Common myeloid progenitor, CD34-positive (primary cell): ENCODE measurements at places on chromosomes 2 and 18.

DNA sequence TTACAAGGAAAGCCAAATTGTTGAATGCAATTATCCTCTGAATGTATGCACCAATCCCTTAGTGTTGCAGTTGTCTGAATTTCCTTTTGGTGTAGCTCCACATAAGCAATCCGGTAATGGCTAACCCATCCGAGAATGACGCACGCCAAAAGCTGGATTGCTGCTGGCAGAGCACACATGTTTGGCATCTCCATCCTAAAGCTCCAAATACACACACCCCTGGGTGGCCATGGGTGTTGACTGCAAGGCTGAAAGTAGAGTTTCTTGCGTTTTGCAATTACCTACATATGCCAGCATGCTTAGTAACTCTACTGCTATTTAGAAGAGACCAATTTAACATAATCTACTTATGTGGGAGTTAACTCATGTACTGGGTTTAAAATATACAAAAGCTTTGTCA, 53.1 kb downstream of the KCTD1 start:
- no peak for DNase-seq

GRCh38 chr2:20366672-20367116, 16.1 kb upstream of the PUM2 start:
- no peak for DNase-seq

GRCh38 chr2:54469484-54470053, 13.4 kb downstream of the SPTBN1 start:
- DNase-seq: no peak

DNA sequence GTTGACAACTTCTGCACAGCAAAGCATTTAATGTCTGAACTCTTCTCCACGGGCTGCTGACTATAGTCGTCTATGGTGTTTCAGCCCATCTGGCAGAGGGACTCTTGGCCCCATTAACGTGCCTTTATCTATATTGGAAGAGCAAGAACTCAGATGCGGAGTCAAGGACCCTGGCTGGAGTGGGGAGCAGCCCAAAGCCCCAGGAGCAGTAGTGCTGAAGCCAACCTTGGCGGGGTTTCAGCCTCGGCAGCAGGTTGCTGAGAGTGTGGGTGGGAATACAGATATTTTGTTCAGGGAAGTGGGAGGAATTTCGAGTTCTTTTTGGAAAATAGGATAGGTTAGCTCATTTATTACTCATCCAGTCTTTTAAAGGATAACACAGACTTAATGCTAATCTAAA, 34.2 kb downstream of the TMEM17 start:
- no peak for DNase-seq

DNA sequence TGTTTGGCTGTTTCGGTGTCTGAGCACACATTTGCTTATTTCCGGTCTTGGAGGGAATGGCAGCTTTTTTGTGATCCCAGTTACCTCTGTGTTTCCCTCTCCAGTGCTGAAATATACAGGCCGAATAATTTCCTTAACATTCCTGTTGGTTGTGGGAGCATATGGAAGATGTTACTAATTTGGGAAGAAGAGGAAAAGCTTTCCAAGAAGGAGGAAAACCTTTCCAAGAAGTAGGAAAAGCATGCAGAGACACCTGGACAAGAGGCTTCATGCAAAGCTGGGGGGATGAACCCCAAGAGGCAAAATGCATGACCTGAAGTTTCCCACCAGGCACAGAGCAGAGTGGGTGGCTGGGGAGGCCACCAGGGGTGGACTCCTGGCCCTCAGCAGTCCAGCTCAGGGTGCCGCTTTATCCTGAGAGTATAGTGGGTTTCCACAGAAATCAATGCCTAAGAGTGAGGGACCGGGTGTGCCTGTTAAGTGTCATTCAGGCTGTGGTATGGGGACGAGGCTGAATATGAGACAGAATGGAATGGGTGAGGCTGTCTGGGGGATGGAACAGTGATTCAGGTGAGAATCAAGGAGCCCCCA, 25.5 kb upstream of the GNAL start:
- DNase-seq: no peak

- DNase-seq: no peak
These were observed 42.3 kb downstream of the METTL8 start for GRCh38 chr2:171391532-171391931.

DNA sequence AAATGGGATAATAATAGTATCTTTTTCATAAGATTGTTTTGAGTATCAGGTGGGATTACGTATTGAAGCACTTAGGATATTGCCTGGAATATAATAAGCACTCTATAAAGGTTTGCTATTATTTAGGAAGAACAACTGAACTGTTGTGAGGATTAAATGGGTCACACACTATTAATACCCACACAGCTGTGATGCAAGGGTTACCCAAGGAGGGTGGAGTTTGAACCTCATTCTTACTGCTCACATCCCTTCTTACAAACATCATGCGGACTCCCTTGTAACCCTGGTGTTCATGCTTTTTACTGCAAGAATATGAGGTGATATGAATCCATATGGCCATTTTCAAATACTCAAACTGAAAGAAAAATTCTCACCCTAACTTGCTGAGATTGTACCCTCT, 113.5 kb downstream of the KCTD1 start:
- DNase-seq: no peak

DNA sequence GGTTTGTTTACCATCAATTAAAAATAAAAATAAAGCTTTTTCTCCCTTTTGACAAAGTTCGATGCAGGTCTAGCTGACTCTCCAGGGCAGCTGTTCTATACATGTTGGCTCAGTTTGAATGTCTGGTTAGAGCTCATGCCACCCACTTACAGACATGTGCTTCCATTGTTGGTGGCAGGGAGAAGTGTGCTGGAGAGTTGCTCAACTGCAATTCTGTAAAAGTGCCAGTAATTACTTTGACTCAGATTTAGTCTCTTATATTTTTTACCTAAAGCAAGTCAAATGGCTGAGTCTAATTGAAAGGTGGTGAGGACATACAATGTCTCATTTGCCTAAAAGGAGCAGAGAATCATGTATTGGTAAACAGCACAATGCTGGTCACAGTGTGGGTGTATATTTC, 609.1 kb upstream of the SYT4 start:
- DNase-seq: no peak

- no peak for DNase-seq
These were observed 12.0 kb upstream of the MC5R start for GRCh38 chr18:13811993-13812392.

- DNase-seq: no peak
These were observed 76.2 kb downstream of the MOGAT1 start for GRCh38 chr2:222747526-222748160.

- peak; percentile 12 for DNase-seq
These were observed 114.7 kb upstream of the CYP1B1 start for GRCh38 chr2:38190542-38191218.

- DNase-seq: no peak
These were observed 89.4 kb downstream of the HDAC4 start for GRCh38 chr2:239311132-239312040.

GRCh38 chr2:132515010-132515409, 98.4 kb downstream of the GPR39 start:
- no peak for DNase-seq

GRCh38 chr2:186917866-186918265, 68.9 kb upstream of the ZSWIM2 start:
- DNase-seq: no peak

DNA sequence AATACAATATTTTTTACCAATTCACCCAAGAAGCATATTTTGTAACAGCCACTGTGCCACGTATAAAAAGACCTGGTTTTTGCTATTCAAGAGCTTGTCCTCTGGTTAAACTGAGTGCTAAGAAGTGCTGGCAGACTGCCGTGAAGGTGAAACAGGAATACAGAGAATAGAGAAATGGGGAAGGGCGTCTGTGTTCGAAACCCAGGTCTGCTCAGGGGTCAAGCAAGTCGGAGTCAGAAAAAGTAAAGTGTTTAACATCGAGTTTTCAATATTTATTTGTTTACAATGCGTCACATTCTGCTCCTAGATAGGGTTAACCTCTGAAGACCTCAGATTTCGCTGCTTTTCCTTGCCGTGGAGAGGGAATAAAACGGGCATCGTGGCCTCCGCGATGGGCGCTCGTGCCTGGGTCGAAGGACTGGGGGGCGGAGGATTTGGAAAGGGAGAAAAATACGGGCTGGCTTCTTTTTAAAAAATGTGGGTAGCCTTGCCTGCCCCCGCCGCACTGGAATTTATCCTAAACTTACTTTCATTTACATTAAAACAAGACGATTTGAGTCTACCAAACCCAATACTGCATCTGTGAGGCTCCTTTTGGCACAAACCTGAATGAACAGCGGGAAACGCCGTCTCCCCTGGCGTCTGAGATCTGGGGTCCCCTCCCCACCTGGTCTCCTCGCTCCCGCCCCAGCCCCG, 1.1 kb upstream of the SNTG2 start:
- peak; percentile 40 for DNase-seq

GRCh38 chr18:58195278-58195765, 151.3 kb downstream of the NEDD4L start:
- DNase-seq: peak; percentile 45
